ENCODE measurements at places on chromosomes 7 and 10.

GRCh38 chr10:517872-518475, 171.5 kb downstream of the DIP2C start:
- no peak for DNase-seq

DNA sequence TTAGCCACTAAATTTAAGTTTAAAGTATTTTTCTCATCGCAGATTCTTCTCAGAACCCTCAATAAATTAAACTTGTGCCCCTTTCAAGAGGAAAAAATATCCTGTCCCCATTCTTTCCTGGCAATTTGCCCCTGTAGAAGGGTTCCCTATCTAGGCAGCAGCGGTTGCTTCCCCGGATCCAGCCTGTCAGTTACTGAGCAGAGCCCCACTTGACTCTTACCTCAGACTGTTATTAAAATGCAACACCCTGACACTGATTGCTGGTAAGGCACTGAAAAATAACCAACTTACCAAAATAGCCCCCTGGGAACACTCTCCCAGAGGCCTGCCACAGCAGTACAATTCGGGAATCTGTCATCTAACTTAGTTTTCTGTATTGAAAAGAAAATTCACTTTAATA, 13.9 kb downstream of the LMTK2 start:
- DNase-seq = no peak

- no peak for DNase-seq
Observed at GRCh38 chr7:157470701-157471131, 133.9 kb downstream of the DNAJB6 start.

GRCh38 chr7:142800699-142801260, 30.0 kb downstream of the PRSS2 start:
- DNase-seq = no peak

GRCh38 chr10:113252650-113253618, 299.9 kb upstream of the HABP2 start:
- no peak for DNase-seq
